ENCODE measurements at places on chromosomes 1 and 21.
A peak's percentile ranks its signal among the peaks of the same experiment; 100 is the strongest.

DNA sequence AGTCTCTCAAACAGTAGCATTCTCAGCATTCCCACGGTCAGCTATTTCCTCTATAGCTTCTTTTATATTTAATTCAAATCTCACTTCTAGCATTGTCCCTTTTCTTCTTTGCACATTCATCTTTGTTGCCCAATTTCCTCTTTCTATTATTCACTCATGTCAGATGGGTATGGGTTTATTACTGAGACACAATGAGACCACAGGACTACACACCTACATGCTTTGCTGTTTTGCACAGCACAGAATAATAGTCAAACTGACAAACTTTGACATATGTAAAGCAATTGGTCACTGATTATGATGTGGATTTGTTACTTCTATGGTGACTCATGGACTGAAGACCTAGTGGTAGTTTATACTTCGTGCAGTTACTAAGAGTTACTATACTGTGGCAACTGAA lies 5.8 kb upstream of the CD1C start:
- DNase-seq, result no peak

DNA sequence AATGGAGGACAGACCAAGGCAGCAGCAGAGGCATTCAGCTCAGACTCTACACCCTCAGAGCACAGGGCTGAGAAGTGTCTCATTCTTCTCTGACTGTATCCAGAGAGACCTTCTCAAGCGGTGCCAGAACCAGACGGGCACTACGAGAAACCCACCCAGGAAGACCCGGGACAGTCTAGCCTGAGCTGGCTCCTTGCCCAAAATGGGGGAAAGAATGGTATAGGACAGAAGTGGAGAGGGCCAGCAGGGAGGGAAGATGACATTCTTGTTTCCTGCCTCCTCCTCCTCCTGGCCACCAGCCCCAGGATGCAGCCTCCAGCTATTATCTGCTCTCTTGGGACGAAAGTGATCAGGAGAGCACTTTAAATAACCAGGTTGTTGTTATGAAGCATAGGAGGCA lies 22.6 kb upstream of the PRELP start:
- DNase-seq, result no peak

DNA sequence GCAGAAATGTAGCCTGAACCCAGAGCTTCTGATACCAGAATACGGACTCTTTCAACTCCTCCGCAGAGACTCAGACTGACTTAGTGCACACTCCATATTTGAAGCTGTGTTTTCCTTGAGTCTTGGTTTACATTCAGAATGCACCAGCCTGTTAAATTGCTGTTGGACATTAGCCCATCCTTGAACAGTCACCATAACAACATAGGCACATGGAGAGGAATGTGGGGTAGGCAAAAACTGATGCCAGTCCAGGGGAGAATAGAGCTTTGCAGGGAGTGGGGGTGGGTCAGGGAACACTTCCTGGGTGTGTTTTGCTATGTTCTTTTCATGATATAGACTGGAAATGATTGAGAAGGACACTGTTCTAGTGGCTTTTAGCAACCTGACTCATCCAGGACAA lies 76.3 kb upstream of the CACNA1E start:
- DNase-seq, result no peak

DNA sequence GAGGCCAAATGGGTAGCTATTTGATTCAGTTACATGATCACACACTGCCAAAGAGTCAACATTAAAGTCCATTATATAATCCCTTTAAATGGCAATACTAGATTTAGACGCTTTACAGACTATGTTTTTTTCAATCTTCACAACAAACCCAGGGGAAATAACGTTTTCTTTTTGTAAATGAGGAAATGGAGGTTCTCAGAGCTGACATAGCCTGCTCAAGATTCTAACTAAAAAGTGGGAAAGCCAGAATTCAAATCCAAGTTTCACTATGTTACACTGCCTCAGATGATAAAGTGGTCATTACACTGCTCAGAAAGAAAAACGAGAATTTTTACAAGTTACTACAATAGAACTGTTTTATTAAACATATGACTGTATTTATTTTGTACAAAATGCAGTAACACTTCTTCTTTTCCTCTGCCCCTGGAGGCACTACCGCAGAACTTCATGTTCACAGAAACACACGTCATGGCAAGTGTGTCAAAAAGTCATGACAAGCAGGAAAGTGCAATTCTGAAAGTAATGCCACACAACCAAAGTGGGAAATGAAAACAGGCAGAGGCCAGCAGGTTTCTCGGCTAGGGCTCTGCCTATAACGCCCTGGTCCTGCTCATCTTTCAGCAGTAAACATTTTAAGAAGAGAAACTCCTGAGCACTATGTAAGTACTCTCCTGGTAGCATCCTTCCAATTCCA lies 19.0 kb downstream of the THEMIS2 start:
- no peak for DNase-seq

DNA sequence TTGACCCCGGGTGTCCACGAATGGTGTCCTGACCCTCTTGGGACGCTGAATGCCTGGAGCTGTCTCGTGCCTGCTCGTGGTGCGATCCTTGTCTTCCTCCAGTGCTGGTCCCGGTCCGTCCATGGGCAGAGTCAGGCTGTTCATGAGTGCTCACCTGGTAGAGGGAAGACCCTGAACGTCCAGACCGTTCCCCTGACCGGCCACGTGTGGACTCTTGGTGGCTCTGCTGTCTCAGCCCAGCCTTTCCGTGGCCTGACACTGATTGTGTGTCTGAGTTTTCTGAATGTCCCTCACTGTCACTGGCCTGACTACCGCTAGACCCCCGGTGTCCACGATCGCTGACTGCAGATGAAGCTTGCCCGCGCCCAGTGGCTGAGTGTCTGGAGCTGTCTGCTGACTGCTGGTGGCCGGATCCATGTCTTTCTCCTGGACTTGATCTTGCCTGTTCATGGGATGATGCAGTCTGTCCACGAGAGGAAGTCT lies 11.7 kb downstream of the FLG start:
- no peak for DNase-seq

DNA sequence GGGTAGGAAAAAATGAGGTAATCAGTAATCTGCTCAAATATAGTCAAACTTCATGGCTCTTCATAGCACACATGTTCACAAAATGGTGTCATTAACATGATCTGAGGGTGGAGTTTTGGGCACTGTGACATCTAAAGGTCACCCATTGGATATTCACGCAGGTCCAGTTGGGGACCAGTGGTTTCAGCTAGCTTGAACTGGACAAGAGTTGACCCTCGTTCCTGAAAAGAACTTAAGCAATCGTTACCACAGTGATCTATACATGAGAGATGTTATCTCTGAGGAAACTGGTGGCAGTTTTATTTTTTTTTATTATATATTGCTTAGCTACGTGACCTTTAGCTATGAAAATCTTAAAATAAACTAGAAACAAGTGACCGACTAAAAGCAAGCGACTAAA lies 3.0 kb upstream of the OR2C3 start:
- DNase-seq, result no peak

DNA sequence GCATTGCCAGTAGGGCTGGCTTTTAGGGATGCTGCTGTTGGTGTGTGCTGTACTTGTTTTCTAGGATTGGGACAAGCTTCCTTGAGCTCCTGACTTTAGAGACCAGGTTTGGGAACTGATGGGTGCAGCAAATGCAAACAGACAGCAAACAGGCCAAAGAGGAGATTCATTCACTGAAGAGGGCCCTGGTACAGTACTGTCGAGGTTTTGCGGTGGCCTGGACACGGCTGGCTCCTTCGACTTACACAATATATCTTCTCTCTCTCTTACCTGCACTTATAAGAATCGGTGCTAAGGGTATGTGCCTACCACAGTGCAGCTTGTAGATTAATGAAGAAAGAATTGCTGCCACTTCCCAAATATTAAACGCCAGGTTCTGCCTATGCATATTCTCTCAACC lies 44.6 kb downstream of the ATP1A1 start:
- DNase-seq, result no peak

DNA sequence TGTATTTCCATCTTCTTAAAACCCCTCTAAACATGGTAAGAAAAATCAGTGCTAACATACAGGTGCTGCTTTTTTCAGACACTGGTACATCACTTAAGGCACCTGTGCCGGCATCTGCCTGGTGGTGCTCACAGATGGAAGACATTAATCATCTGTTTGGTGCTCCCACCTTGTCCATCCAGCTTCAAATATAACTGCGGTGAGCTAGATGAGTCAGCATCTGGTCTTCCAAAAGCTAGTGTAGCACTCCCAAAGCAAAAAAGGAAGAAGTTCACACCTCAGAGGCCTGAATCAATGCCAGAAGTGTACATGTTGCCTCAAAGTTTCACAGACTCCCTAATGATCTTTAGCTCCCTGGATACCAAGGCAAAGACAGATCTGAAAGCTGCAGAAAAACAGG lies 44.4 kb downstream of the TM2D1 start:
- DNase-seq, result no peak

DNA sequence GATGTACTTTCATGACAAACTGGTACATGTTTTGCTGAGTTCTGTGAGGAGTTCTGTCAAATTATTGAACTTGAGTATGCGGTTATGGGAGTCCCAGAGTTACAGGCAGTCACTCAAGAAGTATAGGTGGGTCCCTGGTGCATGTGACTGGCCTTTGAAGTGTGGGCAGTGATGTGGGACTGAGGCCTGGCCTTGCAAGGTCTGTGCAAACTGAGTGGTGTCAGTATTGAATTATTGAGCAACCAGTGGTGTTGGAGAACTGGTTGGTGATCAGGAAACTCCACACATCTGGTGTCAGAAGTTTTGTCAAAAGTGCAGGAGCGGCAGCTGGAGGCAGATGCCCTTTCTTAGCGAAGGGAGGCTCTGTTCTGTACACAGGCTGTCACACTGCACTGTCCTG lies 5.2 kb downstream of the ZNF678 start:
- no peak for DNase-seq

DNA sequence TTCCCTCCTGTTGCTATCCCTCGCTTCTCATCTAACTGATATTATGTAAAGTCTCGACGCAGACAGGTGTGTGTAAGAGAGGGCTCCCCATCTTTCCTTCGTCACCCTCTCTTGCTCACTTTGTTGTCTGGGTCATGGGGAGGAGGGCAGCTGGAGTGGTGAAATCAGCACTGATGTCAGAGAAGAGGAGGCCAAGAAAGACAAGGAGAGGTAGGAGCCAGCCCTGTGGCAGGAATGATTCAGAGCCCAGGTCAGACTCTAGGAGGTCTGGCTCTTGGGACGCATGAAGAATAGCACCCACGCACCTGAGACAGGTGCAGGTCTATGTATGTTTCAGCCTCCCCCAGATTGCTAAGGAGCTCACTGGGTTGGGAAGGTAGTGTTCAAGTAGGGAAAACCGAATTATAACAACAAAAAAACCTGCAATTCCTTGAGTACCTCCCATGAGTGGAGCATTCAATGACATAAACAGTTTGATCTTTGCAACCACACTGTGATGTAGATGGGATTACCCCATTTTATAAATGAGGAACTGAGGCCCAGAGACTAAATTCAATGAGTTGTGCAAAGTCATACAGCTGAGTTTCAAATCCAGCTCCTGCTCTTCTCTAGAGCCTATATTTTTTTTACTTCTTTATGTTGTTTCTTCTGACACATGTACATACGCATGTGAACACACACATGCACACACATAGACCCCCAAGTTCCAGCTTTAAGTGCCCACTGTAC lies 10.4 kb downstream of the NUAK2 start:
- no peak for DNase-seq

- no peak for DNase-seq
These were observed 4.9 kb upstream of the GBP1 start for GRCh38 chr1:89069951-89070350.

DNA sequence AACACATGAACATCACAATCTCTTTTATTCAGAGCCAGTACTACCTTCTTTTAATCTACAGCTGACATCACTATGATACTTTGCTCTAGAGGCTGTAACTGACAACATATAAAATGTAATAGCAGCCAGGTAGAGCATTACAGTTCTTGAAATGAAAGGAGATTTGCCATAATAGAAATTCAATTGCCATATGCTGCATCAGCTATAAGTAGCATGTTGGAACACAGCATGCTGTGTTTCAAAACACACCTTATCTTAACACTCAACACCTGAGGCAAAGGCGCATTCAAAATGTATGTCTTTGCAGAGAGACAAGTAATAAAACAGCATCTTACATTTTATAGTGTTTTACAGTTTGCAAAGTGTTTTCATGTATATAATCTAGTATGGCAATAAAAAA lies 24.0 kb upstream of the KRTAP21-1 start:
- no peak for DNase-seq

- no peak for DNase-seq
These were observed 3.5 kb upstream of the SLC44A5 start for GRCh38 chr1:75614399-75614756.

DNA sequence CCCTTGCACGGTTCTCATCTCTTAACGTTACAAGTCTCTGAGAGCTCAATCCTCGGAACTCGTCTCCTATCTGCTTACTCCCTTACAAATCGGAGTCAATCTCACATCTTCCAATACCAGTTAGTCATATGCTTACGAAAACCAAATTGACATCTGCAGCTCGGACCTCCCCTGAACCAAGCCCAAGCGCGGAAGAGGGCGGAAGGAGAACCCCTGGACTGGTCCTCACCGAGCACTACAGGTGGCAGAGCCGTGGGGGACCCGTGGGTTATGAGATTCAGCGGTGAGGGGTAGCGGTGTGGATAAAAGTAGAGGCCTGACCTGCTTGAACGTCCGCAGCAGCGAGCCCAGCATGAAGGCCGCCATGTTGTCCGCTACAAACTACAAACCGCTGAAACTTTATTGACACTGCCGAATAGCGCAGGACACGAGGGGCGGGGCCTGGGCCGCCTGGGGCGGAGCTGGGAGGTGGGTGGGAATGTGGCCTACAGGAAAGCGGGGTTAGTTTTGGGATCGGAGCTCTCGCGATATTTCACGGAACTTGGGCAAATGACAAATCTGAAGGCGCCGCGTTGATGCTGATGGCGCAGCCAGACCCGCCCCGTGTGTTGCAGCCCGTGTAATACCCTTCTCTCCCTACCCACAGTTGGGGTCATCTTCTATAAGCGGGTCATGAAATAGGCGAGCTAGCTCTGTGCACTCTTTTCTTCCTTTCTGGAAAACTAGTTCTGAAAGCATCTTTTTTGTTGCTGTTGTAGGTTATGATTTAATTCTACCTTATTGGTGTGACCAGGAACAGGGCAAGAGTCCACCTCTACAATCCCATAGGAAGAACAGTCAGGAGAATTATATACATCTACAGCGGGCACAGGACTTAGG lies at the start of gene MRPS14:
Gene MRPS14, minus strand, starts transcription at position 383 of the 879 bp plus-strand sequence. Its CDS starts 17 bp downstream, at position 366.
- DNase-seq, result peak; percentile 96

- DNase-seq, result no peak
These were observed 256.5 kb downstream of the USP25 start for GRCh38 chr21:15986277-15986676.

- DNase-seq, result no peak
These were observed 3.5 kb downstream of the MINDY1 start for GRCh38 chr1:151003180-151003579.

- no peak for DNase-seq
These were observed 33.4 kb downstream of the SLC19A1 start for GRCh38 chr21:45508607-45509565.

Data from activated CD4-positive, CD25-positive, alpha-beta regulatory T cell treated with anti-CD3 and anti-CD28 coated beads, Interleukin-2, amount 50 U/mL, for 72 hours (primary cell).